ENCODE measurements at places on chromosomes 1 and 21.

DNA sequence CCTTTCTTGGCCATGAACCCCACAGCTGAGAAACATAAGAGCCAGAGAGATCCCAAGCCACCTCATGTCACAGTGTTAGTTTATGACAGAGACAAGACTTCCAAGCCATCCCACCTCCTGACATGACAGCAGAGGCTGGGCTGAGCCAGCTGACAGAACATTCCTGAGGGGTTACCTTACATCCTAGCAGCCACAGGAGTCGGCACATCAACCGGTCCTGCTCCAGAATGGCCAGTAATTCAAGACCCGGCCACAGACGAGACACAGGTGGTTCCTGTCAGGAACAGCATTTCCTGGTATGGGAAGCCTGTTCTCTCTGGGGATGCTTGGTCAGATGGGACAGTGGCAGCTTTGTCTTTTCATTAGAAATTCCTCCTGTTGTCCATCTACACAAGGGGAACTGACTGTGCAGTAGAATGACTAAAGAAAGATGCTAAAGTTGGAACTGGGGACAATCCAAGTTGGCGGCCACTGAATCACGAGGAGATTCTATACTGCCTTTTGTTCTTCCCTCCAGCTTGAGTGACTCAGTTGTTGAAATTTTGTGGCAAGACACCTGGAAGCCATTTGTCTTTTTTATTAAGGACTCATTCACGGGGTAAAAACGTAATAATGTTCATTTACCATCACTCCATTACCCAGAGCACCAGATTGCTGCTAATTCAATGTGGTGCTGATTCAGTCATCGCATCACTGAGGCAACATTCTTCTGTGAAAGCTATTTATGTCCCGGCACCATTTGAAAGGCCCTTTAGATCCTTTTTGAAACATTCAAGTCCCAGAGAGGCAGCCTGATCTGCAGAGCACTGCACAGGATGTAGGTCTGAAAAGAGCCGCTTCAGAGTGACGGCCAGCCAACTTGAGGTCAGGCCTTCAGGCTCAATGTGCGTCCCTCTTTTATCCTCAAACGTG lies 37.2 kb upstream of the NPL start:
- H3K36me3 ChIP-seq = no peaks in the 10 kb centered on the region
- no peaks in the 10 kb centered on the region for H3K27me3 ChIP-seq
- no peak overlapping the region for H3K4me3 ChIP-seq
- no peak overlapping the region for H3K27ac ChIP-seq

DNA sequence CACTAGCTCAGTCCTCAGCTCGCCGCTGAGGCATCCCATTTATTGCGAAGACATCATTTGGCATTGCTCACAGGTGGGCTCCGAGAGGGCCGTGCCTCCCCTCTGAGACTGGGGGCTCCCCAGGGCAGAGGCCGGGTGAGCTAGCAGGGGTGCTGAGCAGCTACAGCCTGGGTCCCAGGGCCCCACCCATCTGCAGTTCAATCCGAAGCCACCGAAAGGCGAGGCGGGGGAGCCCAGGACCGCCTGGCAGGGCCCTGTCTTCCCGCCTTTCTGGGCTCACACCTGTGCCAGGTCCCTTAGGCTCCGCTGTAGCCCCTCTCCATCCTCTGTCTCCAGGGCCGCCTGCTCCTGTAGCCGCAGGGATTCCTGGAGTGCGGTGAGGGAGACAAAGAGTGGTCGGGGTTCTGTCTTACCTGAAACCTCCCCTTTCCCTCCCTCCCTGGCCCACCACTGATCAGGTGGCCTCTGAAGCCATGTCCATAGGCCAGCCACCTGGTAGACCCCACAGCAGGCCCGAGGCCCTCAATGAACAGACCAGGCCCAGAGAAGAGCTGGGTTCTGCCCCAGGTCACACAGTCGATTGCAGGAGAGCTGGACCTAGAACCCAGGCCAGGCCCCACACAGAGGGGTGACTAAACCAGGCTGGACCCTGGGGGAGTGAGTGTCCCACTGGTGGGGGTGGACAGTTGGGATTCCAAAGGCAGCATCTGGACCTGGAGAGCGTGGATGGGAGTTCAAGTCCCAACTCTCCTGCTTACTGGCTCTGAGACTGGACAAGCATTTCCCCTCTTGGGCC lies 18.1 kb upstream of the NBPF1 start:
- H3K27ac ChIP-seq = no peak overlapping the region
- peaks cover 47% of the 10 kb centered on the region for H3K36me3 ChIP-seq
- DNase-seq = peak; percentile 69

- no peak overlapping the region for H3K4me3 ChIP-seq
- DNase-seq = no peak
- H3K4me1 ChIP-seq = peaks cover 6% of the 10 kb centered on the region
- no peak overlapping the region for H3K27ac ChIP-seq
- H3K36me3 ChIP-seq = no peaks in the 10 kb centered on the region
These were observed 76.5 kb upstream of the ADAMTS5 start for GRCh38 chr21:27043377-27043776.

DNA sequence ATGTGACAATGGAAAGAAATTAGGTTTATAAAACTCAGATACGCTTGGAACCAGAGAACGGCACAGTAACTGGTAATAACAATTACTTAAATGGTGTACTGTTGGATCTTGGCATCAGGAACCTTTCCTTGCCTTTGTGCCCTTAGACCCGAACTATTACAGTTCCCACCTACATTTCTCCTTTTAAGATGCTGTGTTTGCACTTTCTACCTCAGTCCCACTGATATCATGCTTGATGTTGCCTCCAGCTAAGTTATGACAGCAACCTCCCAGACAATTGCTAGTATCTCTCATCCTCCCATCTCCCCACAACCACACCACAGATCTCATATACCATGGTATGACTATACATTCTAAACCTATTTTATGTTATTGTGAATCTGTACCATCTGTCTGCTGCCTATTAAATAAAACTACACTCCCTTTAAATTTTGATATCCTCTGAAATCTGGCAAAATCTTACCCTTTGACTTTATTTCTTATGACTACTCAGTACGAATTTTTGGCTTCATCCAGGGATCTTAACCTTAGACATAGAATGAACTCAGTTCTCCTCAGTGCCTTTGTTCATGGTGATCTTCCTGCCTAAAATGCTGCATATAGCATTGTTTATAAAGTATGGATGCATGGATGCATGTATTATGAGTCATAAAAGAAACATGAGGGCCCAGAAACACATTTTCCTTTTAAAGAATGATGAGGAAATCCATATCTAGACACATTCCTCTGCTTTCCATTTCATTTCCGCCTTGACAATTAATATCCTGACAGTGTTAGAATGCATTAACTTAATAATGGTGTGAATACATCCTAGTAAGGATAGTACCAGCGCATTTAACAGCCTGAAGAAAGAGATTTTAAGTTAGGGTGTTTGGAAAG lies 64.1 kb downstream of the LRRC8D start:
- H3K27ac ChIP-seq = no peak overlapping the region
- H3K4me3 ChIP-seq = no peak overlapping the region
- peaks cover 34% of the 10 kb centered on the region for H3K4me1 ChIP-seq
- DNase-seq = no peak

GRCh38 chr1:39566441-39567137 lies 10.0 kb downstream of the PABPC4 start:
- no peak overlapping the region for H3K27ac ChIP-seq
- H3K4me1 ChIP-seq = peaks cover 6% of the 10 kb centered on the region
- H3K4me3 ChIP-seq = no peak overlapping the region

DNA sequence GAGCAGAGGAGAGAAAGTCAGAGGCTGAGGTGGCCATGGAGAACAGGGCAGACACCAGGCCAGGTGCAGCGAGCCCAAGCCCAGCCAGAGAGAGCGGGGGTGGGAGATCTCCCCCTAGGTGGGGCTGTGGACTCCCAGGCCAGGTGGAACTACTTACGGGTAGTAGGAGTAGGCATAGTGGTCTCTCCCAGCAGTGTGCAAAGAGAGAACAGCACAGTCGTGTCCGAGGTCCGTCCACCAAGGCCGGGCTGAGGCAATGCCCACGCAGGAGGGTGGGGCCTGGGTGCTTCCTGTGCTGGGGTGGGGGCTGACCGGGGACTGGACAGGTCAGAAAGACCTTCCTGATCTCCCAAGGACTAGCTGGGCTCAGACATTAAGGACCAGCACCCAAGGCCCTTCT lies 263.7 kb downstream of the PTPRU start:
- peaks cover 5% of the 10 kb centered on the region for H3K27me3 ChIP-seq
- H3K4me1 ChIP-seq = no peaks in the 10 kb centered on the region
- H3K36me3 ChIP-seq = no peaks in the 10 kb centered on the region
- no peak overlapping the region for H3K27ac ChIP-seq

GRCh38 chr1:230288641-230289349 lies 137.3 kb downstream of the PGBD5 start:
- no peaks in the 10 kb centered on the region for H3K4me1 ChIP-seq
- DNase-seq = no peak
- no peak overlapping the region for H3K27ac ChIP-seq
- H3K36me3 ChIP-seq = no peaks in the 10 kb centered on the region
- H3K4me3 ChIP-seq = no peak overlapping the region

DNA sequence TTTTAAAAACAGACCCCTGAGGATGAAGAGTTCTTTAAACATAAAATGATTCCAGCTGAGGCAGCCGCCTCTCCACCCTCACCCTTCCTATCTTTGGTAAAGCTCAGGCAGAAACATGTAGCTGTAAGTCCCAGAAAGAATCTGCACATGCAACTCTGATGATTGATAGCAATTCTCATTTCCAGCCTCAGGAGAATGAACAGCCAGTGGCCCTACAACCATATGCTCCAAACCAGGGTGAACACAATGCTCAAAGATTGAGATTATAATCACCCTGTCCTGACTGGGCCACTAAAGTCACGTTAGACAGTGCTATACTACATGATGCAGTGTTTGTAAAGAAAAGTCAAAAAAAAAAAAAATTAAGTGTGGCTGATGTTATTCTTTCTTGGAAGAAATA lies 80.2 kb downstream of the LMX1A start:
- no peak overlapping the region for H3K27ac ChIP-seq

DNA sequence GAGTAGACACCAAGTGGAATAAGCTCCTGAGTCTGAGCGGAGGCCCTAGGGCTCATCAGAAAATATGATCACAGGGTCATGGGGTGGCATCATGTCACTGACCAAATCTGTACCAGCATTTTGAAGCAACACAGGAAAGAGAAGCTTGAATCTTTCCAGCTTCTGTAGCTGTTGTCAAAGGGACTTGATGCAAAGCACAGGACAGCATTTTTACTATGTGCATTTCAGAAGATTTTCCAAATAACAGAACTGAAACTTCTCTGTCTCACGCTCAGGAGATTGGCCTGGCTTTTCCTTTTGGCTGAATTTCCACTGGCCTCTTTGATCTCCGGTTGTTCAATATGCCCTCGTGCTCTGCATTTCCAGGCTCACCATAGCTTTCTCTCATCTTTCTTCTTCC lies 127.2 kb upstream of the ATP1B1 start:
- 0 out of 2 replicates have a peak, but pooled peaks cover 3% of the 10 kb centered on the region for H3K27me3 ChIP-seq
- DNase-seq = no peak
- no peaks in the 10 kb centered on the region for H3K36me3 ChIP-seq
- H3K4me1 ChIP-seq = no peaks in the 10 kb centered on the region
- H3K27ac ChIP-seq = no peak overlapping the region

- no peaks in the 10 kb centered on the region for H3K36me3 ChIP-seq
- peaks cover 9% of the 10 kb centered on the region for H3K4me1 ChIP-seq
- DNase-seq = no peak
These were observed 14.5 kb upstream of the MAP3K7CL start for GRCh38 chr21:29115899-29116298.

- H3K36me3 ChIP-seq = no peaks in the 10 kb centered on the region
- H3K27me3 ChIP-seq = no peaks in the 10 kb centered on the region
- no peak overlapping the region for H3K27ac ChIP-seq
- DNase-seq = no peak
- no peak overlapping the region for H3K4me3 ChIP-seq
These were observed 69.2 kb downstream of the MATN1 start for GRCh38 chr1:30654188-30654587.

DNA sequence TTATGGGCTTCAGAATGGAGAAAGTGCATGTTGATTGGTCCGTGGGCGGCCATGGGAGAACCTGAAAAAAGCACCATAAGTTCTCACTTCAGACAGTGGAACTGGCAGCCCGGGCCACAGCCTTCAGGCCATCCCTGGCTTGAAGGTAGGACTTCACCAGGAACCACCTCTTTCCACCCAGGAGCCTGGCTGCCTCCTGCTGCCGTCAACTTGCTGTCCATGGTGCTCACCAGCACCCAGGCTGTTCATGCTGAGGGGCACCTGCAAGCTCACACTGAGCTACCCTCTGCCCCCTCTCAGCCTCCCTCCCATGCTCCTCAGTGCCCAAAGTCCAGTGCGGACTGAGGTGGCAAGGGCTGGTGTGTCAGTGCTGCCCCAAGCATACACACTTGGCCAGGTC lies 12.9 kb upstream of the FNBP1L start:
- H3K27me3 ChIP-seq = no peaks in the 10 kb centered on the region
- DNase-seq = no peak
- H3K4me1 ChIP-seq = no peaks in the 10 kb centered on the region
- H3K36me3 ChIP-seq = no peaks in the 10 kb centered on the region

DNA sequence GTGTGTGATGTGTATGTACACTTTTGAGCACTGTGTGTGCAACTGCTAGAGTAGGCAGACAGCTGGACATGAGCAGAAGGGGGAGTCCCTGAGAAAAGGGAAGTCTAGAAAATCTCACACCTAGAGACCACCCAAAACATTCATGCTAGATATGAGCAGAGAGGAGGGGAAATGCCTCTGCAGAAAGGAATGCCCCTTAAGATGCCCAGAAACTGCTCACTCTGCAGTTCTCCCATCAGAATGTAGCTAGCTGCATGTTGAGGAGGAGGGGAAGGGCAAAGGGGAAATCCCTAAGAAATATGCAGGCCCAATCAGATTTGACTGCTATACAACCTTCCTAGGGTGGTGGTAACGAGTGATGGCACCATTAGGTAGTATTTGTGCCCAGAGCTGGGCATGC lies 31.8 kb upstream of the MAGOH start:
- H3K36me3 ChIP-seq = peaks cover 32% of the 10 kb centered on the region
- H3K4me1 ChIP-seq = no peaks in the 10 kb centered on the region
- DNase-seq = no peak
- no peaks in the 10 kb centered on the region for H3K27me3 ChIP-seq

- no peaks in the 10 kb centered on the region for H3K36me3 ChIP-seq
- H3K27me3 ChIP-seq = peaks cover 43% of the 10 kb centered on the region
- no peak overlapping the region for H3K27ac ChIP-seq
- no peak for DNase-seq
These were observed 6.8 kb downstream of the HES2 start for GRCh38 chr1:6412896-6413295.

- no peaks in the 10 kb centered on the region for H3K36me3 ChIP-seq
- H3K27me3 ChIP-seq = no peaks in the 10 kb centered on the region
- no peak for DNase-seq
- no peak overlapping the region for H3K27ac ChIP-seq
- no peak overlapping the region for H3K4me3 ChIP-seq
- H3K4me1 ChIP-seq = peaks cover 15% of the 10 kb centered on the region
These were observed 47.5 kb upstream of the ITPKB start for GRCh38 chr1:226786550-226786949.

DNA sequence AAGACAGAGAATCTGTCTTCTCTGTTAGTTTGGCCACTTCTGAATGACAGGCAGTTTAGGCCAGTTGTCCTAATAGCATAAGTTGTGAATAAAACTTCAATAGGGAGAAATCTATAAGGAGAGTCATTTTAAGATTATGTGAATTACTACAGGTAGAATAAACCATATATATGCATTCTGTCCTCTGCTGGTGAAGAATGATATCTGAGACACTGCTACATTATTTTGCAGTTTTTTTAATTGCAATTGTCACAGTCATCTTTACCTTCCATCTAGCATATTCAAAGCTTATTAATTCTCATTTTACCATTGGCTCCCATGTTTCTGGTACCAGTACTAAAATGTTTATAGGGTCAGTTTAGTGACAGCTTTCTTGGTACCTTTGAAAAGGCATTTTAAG lies 519.6 kb upstream of the DEPDC1 start:
- no peak overlapping the region for H3K4me3 ChIP-seq
- no peak for DNase-seq
- no peaks in the 10 kb centered on the region for H3K36me3 ChIP-seq
- H3K27me3 ChIP-seq = 0 out of 2 replicates have a peak, but pooled peaks cover 4% of the 10 kb centered on the region
- no peak overlapping the region for H3K27ac ChIP-seq
